ENCODE measurements at places on chromosomes 7 and 10.

- no peak for DNase-seq
These were observed 22.6 kb downstream of the CDK1 start for GRCh38 chr10:60800918-60801317.

- no peak for DNase-seq
These were observed 114.7 kb upstream of the EGFR start for GRCh38 chr7:54904130-54904529.

DNA sequence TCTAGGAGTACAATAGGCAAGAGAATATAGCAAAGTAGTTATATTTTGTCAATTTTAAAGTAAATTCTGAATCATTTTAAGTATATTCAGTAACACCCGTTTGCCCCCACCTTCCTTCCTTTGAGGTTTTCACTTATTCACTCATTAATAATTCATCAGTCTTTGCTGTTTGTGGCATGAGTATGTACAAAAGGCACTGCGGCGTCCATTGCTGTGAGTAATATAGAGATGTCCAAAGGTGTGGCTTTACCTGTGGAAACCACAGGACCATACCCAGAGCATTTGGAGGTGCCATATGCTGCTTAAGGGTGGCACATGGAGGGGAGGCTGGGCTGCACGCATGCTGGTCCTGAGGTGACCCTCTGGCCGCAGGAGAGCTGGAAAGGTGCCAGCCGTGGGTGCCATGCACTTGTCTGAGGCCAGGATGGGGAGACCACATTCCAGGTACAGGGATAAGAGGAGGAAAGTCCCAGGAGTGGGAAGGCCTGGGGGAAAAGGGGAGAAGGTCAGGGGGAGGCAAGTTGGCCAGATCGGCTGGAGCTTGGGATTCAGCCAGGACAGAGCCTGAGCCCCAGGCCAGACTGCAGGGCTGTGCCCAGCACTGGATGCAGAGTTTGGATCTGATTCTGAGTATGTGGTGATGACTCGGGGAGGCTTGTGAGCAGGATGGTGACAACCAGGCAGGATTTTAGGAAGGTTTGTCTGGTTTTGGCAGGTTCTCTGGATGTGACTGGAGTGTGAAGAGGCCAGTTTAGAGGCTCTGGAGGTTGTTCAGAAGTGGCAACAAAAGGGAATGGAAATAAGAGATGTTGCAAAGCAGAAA lies 223.4 kb downstream of the MGMT start:
- DNase-seq, result no peak

GRCh38 chr10:118958559-118958958 lies 71.0 kb upstream of the NANOS1 start:
- no peak for DNase-seq

DNA sequence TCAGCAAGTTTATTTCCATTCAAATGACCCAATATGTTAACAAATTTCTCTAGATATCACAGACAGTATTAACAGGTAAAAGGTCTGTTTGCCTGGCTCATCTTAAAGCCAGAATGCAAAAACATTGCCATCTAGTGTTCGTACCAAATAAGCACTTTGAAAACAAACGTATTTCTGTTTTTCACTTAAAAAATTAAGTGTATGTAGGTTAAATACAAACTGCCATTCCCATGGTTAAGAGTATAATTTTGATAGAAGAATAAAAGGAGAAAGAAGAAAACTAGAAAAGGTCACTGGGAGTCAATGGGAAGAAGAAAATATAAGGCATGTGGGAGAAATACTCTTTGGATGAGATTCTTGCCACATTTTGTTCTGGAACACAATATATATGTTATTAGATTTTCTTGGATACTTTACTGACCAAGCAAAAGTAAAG lies 51.0 kb downstream of the ORC5 start:
- no peak for DNase-seq

- DNase-seq, result no peak
These were observed 7.1 kb downstream of the CPED1 start for GRCh38 chr7:120995654-120996053.

- DNase-seq, result no peak
These were observed 675.0 kb downstream of the CNTNAP2 start for GRCh38 chr7:146791344-146792285.

DNA sequence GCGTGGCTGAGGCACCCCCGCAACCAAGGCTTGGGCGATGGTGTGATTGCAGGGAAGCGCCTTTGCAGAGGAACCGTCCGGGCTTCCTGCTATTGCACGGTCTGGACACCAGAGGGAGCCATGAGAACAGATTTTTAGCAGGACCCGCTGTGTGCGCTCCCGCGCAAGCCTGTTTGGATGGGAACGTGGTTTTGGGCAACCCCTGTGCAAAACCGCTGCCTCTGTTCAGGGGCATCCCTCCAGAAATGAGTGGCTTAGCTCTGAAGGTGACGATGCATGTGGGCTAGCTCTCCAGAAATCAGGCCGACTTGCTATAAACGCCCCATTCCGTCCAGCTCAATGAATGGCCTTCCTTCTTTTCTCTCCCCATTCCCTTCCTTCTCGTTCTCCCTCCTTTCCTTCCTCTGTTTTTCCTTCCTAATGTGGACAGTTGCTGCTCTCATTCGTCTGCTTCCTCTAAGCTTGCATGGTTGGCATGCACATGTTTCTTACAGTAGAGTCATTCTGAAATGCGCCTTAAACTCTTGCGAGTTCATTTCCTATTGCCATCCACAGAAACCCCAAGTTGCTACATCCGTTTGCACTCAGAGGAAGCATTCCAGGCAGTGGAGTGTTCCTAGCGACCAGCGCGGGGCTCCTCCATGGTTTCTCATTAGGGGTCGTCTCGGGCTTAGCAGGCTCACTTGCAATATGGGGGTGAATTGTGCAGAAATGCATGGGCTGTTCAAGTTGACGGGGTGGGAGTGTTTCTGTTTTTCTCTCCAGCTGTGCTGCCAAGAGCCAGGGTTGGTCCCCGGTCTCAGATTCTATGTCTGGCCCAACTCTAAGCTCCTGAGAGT lies 302.5 kb upstream of the GALNT17 start:
- DNase-seq, result peak; percentile 27

GRCh38 chr10:110035070-110035921 lies 27.5 kb downstream of the ADD3 start:
- DNase-seq, result no peak

GRCh38 chr10:3085785-3086567 lies 18.6 kb downstream of the PFKP start:
- DNase-seq, result no peak

DNA sequence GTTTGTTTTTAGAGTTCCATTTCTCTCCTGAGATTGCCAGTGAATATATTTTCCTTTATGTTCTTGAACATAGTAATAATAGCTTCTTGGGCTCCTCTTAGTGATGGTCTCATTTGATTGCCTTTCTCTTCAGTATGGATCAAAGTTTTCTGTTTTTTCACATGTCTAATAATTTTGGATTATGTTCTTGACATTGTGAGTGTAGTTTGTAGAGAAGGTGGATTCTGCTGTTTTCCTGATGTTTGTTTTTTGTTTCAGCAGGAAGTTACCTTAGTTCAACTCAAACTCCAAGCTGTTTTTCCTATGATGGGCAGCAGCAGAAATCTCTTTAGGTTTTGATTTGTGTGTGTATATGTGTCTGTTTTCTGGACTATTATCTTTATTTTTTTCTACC lies 43.8 kb downstream of the TAF3 start:
- DNase-seq, result no peak

DNA sequence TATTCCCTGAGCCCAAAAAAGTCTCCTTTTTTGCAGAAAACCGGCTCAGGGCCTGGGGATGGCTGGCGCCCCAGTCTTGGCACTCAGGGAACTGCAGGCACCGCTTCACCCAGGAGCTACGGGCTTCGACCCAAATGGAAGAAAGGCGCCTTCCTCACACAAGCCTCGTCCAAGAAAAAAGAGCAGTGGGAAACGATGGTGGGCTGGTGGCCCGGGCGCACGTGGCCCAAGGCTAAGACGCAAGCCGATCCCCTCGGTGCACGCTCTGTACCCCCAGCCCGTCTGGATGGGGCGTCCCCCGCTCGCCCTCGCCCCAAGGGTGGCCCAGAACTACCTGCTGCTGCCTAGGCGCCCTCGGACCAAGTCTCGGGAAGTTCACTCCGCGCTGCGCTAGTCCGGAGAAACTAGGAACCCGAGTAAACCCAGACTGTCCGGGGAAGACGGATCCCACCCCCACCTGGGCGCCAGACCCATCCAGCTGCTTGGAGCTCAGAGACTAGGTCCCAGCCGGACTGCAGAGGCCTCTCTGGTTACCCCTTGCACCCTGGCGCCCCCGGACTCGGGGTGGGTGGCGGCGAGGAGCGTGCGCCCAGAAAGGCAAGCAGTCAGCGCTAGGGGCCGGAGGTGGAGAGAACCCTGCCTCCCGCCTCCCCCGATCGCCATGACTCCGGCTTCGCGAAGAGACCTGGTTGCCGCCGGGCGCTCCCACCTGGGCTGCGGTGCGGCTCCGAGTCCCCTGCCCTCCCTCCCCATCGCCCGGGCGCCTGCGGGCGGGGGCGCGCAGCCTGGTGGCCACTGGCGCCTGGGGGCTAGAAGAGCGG lies 76.4 kb downstream of the CALN1 start:
- no peak for DNase-seq

All from stimulated activated CD8-positive, alpha-beta memory T cell treated with anti-CD3 and anti-CD28 coated beads, Interleukin-15, amount 100 ng/mL, for 24 hours (primary cell).